ENCODE measurements at places on chromosomes 3 and 15.

DNA sequence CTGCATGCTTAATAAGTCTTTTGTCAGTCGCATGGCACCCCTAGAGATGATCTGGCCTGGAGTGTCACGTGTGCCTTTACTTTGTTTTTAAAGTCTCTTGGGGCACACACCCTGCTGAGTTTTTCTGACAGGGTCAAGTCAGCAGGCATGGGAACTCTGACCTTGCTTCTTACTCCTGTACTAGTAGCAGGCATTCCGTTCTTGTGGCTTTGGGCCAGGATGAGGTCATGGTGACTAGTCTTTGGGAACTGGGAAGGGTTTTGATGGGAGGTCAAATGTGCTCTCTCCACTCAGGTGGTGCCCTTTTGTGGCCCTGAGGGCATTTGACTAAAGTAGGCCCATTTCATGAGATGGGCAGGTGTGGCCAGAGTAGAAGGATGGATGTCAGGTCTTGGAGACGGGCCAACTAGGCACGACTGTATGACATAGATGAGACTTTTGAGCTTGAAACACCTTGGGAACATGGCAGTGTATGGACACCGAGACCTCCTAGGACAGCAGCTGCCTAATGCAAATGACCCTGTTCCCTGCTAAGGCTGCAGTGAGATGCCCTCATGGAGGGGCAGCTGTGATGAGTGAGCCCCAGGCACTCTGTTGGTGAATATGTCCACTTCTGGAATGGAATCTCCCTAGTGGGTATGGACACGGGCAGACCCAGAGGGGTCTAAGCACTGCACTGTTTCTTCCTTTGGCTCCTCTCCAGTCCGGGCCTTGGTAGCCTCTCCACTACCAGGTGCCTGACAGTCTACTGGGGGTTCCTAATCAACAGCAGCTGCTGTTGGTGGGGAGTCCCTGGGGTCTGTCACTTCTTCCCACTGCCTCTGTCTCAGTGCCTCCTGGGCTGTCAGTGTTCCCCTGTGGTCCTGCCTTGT, 16.4 kb downstream of the SRPRB start:
- DNase-seq, result no peak

DNA sequence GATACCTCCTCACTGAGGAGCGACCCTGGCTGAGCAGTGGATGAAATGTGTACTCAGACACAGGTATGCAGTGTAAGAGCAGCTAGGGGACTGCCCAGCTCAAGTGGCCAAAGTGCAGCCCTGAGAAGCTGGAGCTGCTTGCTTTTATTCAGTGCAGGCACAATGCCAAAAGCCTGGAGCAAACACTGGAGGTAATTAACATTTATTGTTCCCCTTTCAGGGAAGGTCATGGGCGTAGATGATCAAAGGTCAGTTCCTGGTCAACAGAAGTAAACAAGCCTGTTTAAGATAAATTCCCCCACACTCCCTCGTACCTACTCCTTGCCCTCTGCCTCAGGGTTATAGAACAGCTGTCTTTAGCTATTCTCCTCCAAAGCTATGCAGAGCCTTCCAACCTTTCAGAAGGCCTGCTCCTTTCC, 17.5 kb downstream of the PLA2G4F start:
- DNase-seq, result no peak

DNA sequence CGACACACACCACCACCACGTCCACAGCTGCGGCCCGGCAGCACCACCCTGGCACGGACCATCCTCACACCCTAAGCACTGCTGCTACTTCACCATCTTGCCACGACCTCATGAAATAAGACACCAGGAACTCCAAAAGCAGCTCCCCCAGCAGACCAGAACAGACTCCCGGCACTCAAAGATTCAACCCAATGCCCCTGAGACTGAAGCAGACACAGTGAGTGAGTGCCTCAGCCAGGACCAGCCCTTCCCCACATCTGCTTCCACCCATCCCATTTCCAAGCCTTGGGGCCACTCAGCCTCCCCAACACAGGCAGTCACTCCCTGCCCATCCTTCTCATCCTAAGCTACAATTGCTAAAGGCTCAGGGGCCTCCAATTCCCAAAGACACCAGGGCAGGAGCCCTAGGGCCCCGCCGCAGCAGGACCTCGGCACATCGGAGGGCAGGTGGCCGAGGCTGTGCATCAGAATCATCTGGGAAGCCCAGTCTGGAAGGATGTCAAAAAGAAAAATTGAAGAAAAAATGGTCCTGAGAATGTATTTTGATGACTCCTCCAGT, 18.4 kb upstream of the OCA2 start:
- DNase-seq, result no peak

DNA sequence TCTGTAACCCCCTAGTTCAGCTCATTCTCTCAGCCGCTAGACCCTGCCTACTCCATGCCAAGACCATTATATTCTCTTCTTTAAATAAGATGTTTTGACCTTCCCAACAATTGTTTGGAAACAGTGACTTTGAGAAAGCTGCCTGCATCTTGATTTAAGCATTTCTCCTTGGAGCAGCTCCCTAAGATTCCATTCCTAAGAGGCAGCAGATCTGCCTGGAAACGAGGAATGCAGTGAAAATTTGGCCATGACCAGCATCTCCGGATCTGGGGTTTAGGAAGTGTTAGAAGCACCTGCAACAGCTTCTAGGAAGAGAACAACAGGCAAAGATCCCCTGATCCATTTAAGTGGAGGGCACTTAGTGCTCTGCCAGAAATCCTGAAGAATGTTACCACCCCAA, 235.7 kb downstream of the NTRK3 start:
- no peak for DNase-seq

- no peak for DNase-seq
Observed at GRCh38 chr15:59344311-59344710, 28.4 kb downstream of the MYO1E start.

GRCh38 chr3:131491084-131491483, 11.7 kb downstream of the MRPL3 start:
- no peak for DNase-seq

DNA sequence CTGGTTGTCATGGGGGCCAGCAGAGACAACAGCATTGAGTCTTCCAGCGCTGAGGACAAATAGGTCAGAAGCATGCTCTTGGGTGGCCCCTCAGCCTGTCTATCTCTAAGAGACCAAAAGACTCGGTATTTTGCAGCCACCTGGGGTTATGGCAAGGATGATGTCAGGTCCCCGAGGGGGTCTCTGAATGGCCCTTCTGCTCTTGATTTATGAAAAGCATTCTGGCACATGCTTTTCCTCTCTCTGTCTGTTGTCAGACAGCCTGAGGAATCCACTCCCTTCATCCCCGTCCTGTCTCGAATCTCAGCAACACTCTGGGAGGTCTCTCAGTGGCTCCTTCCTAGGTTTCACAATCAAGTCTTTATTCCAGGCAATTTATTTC, 156.6 kb upstream of the RGMA start:
- no peak for DNase-seq

GRCh38 chr3:185488465-185488864, 10.4 kb downstream of the TMEM41A start:
- DNase-seq, result no peak
